Daoy (cell line): ENCODE measurements at places on chromosomes 3 and 15. TPM values are rescaled to one million over a fixed set of nuclear protein-coding genes. Genes with fewer than 3 reads are reported as not detected.

Gene LYSMD2
- 60.3 and 61.0 TPM in 2 replicates for total RNA-seq

Gene CCRL2
- total RNA-seq: 0.29 TPM in 1 of 2 replicates, not detected in the other

GRCh38 chr15:57485869-57486268, 105.8 kb upstream of the MYZAP start:
- DNase-seq: peak; percentile 93

DNA sequence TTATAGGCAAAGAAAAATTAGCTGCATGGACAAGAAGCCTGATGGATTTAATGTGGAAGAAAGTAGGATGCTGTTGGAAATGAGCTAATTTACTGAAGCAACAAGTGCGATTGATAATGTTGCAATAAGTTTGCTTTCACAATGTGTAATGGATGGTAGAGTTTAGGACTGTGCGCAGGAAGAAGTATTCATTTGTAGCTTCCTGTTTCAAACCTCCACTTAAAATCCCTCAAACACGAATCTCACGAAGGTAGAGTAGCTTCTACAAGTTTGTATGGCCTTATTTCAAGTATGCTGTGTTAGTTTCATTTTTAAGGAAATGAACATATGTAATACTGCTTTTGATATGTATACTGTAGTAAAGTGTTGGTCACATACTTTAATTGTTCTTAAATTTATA, 42.3 kb downstream of the KCNH8 start:
- DNase-seq: no peak

GRCh38 chr15:87135109-87135508, 1055.4 kb downstream of the AGBL1 start:
- no peak for DNase-seq

DNA sequence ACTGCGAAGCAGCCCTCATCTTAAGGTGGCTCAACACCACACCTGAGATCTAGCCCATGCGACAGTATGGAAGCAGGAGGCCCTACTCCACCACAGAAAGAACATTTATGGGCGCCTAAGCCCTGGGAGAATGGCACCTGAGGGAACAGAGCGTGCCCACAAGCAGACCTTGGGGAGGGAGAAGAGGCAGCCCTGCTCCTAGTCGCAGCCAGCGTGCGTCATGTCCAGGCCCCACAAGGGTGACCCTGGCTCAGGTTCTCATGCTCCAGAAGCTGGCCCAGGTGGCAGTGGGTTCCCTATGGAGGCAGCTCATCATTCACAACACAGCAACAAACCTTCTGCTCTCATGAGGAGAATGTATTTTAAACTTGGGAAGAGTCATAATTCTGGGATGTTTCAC, 19.3 kb upstream of the ANPEP start:
- no peak for DNase-seq
